A549 treated with CORT108297 at 1 μM for 4 hours (cell line): ENCODE measurements at places on chromosomes 12 and 14. TPM values are rescaled to one million over a fixed set of nuclear protein-coding genes. Genes with fewer than 3 reads are reported as not detected.

The MYF6 gene
- not detected in 5 replicates for total RNA-seq

The FAIM2 gene
- 0.02 TPM in 1 of 5 replicates, not detected in the others for total RNA-seq

The SERPINA10 gene
- 0.02 to 0.04 TPM in 2 of 5 replicates, not detected in the others for total RNA-seq

The KLRC4 gene
- not detected in 5 replicates for total RNA-seq

The ALDH1L2 gene
- total RNA-seq, result 2.3 to 3.6 TPM (median 3.2 TPM) in 5 replicates

The SPATS2 gene
- 26.6 to 33.4 TPM (median 31.5 TPM) in 5 replicates for total RNA-seq
